Activated gamma-delta T cell treated with anti-CD3 and anti-CD28 coated beads, Interleukin-2, amount 50 U/mL, for 16 hours (primary cell): ENCODE measurements at places on chromosomes 7 and 10.

GRCh38 chr7:44749992-44750391 lies 1.3 kb downstream of the ZMIZ2 start:
- DNase-seq: no peak

GRCh38 chr10:46530249-46531186 lies 25.9 kb downstream of the GPRIN2 start:
- no peak for DNase-seq

- DNase-seq: no peak
Observed at GRCh38 chr7:137000621-137001020, 132.2 kb downstream of the CHRM2 start.

DNA sequence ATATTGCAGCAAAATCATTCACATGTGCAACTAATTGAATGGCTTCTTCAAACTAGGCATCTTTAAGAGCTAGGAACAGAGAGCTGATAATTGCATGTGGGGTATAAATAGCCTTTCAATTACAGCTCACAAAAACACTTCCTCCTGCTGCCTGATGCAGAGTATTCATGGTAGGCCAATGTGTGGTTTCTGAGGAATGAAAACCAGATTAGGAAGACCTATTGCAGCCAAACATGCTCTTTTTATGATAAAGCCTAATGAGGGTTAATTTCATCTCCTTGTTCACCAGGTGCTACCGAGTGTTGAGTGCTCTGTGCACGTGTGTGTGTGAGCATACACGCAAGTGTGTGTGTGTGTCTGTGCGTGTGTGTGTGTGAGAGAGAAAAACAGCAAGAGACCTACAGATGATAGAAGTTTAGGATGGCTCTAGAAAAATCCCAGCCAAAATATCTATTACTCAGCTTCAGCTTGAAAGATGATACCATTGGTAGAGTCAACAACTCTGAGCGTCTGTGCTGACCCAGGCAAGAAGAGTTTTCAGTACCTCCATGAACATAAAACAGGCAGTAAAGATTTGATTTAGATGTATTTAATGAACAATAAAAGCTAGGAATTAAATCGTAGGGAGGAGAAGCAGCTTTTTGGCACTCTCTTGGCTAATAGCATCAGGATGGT lies 448.5 kb upstream of the ANKRD30A start:
- DNase-seq: no peak

DNA sequence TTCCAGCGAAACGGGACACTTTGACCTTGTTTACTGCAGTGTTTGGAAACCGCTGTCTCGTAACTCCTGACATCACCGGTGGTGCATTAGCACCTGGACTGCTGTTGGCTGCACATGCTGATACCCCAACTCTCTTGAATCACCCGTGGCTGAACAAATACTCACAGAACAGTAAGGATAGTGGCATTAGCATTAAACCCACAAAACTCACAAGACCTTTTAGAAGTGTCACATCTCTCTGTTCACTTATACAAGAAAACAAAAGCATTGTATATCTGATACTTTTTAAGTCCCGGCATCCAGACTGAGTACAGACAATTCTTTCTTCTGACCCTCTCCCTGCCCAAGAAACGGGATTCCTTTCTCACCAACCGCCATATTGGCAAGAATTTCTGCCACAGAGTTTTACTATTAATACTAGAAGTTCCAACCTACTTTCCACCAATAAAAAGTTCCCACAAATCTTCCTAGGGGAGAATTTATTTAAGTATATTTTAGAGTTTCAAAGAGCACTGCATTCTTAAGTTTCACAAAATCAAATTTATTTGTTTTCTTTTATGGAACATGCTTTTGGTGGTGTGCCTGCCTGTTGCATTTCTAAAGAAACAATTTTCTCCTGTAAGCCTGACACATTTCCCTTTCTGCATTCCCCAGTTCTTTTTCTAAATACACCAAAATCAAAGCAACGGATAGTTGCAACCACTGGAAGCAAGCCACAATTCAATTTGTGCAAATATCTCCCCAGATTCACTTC lies 208.4 kb upstream of the KLF14 start:
- no peak for DNase-seq
